Lung (tissue), 17 donors: ENCODE measurements at places on chromosomes 6 and 20.

DNA sequence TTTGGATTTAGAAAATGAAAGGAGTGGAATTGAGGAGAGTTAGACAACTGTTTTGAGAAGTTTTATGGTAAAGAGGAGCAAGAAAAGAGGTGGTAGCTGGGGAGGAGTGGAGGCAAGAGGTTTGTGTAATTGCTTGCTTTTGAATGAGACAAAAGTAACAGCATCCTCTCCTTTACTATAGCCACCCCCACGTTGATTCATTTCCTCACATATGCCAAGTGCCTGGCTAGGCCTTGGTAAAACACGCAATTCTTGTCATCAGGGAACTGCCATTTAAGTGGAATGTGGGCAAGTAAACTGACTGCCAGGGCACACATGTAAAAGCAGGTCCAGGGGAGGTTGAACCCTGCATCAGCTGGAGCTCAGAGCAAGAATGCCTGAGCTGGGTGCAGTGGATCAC lies 4.1 kb downstream of the MTRES1 start:
- DNase-seq, result no peak

- DNase-seq, result no peak
Measured at GRCh38 chr6:108250240-108250866, 10.5 kb downstream of the SNX3 start.

DNA sequence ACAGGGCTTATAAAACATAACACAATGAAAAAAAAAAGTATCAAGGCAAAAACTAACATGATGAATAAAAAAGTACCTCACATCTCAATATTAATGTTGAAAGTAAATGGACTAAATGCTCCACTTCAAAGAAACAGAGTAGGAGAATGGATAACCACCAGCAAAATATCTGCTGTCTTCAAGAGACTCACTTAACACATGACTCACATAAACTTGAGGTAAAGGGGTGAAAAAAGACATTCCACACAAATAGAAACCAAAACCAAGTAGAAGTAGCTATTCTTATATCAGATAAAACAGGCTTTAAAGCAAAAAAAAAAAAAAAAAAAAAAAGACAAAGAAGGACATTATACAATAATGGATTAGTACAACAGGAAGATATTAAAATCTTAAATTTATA lies 86.9 kb downstream of the TBC1D32 start:
- no peak for DNase-seq

DNA sequence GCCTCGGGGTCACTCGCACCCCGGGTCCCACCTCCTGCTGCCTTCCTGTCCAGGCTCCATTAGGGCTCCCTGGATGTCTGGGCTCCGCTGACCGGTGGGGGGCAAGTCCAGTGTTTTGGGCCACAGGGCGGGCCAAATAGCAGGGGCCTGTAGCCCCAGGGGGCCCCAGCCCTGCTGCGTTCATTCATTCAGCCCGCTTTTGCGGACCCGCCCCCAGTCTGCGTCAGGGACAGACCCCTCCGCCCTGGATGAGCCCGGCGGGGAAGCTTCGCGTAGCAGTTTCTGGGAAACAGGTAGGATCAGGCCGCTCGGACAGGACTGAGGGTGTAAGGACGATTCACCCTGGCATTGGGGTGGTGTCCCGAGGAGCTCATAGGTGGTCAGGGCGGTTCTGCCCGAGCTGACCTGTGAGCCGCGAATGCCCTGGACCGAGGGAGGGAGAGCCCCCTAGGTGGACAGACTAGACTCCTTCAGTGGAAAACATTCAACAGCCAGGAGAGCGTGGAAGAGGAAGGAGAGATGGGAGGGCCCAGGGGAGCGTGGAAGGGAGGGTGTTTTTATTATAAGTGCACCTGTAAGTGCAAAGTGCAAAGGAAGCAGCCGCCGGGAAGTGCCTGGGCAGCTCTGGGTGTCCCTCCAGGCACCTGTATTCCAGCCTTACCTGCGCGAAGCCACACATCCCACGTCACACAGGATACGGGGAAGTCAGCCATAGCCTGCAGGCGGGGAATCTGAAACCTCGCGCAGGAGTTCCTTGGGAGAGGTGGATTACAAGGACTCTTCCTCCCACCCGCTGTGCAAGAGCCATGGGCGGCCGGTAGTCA lies 662 bp downstream of the ENTPD6 start:
- DNase-seq, result peak; percentile 28

GRCh38 chr6:32177183-32177787 lies 920 bp upstream of the RNF5 start:
- no peak for DNase-seq

GRCh38 chr6:34362909-34363680 lies 29.4 kb downstream of the NUDT3 start:
- peak; percentile 15 for DNase-seq

GRCh38 chr6:29941471-29941870 lies 861 bp upstream of the HLA-A start:
- no peak for DNase-seq

DNA sequence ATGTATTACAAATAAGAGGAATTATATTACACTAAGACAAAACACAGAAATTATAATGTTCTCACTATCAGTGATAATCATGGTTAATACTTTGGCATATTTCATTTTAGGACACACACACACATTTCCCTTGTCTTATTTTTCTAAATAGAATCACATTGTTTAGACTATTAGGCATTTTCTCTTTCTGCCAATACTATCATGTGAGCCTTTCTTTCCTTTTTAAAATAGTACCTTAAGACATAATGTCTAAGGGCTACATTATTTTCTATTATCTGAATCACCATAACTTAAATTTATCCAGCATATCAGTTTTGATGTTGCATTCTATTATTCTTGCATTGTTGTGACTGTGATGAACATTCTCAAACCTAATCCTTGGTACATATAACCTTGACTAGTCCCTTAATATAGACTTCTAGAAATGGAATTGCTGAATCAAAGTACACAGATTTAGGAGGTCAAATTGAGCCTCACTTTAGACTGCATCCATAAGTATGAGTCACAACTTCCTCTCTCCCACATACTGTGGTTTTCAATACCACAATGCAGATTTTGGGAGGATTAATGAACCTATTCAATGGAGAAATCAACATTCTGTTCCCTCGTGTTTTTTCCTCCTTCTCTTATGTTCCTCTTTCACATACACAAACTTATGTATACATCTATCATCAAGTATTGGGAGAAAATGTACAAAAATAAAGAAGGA lies 212.6 kb downstream of the MOXD1 start:
- DNase-seq, result no peak

GRCh38 chr6:13141387-13141786 lies 186.9 kb downstream of the TBC1D7 start:
- no peak for DNase-seq

- DNase-seq, result no peak
Measured at GRCh38 chr6:90036963-90037362, 142.7 kb downstream of the GJA10 start.

GRCh38 chr20:59939052-59939878 lies 840 bp downstream of the PPP1R3D start:
- DNase-seq, result no peak

- DNase-seq, result no peak
Measured at GRCh38 chr6:31710523-31711219, 4.0 kb downstream of the LY6G6F start.

GRCh38 chr20:5608442-5609161 lies 141.6 kb upstream of the SHLD1 start:
- DNase-seq, result peak; percentile 68

DNA sequence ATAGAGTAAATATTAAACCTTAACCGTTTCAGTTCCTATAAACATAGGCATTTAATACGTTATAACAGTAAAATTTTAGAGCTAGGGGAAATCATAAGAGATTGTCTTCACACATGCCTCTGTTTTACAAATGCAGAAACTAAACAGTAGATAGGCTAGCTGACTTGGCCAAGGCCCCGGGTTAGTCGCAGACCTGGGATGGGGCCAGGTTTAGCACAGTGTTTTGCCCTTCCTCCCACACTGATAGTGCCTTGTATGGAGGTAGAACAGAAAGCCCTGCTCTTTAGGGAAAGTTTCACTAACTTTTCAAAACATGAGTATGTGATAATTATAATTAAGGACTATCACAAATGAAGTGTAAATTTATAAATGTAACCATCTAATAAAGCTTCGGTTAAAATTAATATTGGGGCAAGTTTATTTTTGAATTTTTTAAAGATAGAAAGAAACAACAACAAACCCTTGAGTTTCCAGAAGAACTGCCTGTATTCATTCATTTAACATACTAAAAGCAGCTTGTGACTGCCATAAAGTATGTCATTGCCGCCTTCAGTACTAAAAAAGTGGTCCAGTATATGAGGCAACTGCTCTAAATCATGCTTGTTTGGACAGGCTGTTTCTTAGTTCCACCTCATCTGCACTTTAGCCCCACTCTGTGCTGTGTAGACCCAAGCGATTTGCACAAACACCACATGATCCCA lies 62.5 kb upstream of the LOC128125822 start:
- peak; percentile 65 for DNase-seq

DNA sequence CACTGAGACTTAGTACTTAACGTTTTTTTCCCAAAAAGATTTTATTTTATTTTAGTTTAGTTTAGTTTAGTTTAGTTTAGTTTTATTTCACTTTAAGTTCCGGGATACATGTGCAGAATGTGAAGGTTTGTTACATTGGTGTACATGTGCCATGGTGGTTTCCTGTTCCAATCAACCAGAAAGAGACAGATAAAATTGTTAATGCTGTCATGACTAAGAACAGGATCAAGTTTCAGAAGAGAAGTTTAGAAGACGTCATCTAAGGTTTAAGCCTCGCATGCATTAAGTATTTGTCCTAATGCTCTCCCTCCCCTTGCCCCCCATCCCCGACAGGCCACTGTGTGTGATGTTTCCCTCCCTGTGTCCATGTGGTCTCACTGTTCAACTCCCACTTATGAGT lies 540.0 kb downstream of the KHDRBS2 start:
- no peak for DNase-seq

DNA sequence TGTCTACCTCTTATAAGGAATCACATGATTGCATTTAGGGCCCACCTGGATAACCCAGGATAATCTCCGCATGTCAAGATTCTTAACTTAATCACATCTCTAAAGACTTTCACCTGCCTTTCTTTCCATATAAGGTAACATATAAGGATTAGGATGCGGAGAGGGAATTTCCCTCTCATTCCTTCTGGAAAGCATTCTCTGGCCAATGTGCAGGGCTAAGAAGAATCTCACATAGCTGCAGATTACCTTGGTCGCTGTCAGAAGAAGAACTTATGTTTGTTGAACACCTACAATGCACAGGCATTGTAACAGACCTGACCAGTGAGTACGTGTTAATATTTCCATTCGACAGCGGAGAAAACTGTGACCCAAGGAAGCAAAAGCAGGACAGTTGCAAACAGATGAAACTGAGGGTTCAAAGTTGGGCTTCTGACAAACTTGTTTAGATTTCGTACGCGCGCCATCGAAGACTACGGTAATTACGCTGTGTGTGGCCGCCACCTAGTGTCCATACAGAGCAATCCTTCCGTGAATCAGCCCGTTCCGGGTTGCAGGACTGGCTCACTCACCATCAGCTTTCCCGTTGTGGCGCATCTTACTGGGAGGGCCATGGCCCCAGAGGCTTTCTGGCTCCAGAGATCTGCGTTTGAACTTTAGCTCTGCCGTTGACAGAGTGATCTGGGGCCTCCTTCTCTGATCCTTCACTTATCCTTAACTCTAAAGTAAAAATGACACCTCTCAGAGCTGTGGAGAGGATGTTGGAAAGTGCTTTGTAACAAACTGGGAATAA lies 9.5 kb downstream of the C20orf202 start:
- DNase-seq, result peak; percentile 88

DNA sequence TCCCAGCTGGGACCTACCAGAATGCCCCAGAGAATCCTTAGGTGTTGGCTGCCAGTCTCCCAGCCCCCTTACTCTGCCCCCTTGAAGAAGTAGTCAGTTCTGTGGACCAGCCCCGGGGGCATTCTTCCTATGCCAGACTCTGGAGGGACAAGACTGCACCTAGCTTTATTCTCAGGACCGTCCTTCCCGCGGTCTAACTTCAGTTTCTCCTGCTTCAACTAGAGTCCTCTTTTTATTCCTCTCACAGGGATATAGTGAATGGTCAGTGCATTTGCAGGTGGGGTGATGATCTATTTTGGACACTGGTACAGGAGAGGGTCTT lies 35.9 kb upstream of the MDFI start:
- DNase-seq, result no peak

GRCh38 chr6:12621754-12622153 lies 94.8 kb upstream of the PHACTR1 start:
- DNase-seq, result no peak

- DNase-seq, result no peak
Measured at GRCh38 chr6:46757214-46757596, 10.5 kb downstream of the ANKRD66 start.

DNA sequence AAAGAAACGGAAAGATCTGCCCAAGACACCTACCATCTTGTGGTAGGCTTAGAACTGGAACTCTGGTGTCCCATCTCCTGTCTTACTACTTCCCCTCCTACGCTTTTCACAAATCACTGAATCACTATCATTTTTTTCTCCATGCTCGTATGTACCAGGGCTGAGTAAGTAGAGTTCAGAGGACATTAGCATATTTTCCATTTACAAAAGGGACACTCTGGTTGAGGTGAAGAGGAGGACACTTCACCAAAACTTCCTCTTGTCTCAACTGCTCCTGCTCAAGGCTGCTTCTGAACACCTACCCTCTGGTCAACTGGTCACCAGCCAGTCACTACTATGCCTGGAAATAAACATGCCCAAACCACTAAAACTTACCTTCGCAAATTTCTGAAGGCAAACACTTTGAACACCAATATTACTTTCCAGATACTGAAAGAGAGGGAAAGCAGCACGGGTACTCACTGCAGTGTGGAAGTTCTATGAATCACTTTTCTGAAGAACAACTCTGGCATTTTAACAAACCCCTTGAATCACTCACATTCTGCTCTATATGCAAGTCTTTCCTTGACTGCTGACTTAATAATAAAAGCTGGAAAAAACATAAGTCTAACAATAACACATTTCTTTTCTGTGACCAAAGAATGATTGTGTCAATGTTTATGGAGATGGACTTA lies 123.3 kb downstream of the INSM1 start:
- DNase-seq, result no peak

GRCh38 chr20:26276554-26277210 lies 580.0 kb upstream of the ZNF337 start:
- peak; percentile 1 for DNase-seq

GRCh38 chr20:49508435-49509199 lies 26.1 kb upstream of the KCNB1 start:
- peak; percentile 76 for DNase-seq

DNA sequence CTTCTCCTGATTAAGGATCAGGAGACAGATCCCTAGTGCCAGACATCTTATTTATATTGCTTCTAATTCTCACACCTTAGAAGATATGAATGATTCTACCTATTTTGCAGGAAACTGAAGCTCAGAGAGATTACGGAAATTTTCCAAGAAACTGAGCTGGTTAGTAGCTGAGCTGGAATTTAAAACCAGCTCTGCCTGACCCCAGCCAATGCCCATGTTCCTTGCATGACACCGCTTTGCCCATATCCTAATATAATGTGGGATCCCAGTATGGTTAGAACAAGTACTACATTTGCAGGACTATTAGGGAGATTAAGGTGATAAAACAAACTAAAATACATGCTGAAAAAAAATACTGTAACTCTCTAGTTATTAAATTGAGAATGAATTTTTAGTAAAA lies 1.9 kb downstream of the TMEM30A start:
- no peak for DNase-seq

- DNase-seq, result no peak
Measured at GRCh38 chr6:72776456-72776855, 154.6 kb downstream of the KCNQ5 start.
